Activated T-helper 2 cell treated with anti-CD3 and anti-CD28 coated beads, Interferon-gamma antibody, Interleukin-2, Interleukin-4, amounts not matched to agents 10 μg/mL and 5 μg/mL and 100 μg/mL, durations not matched to agents 14 hours and 24 hours and 36 hours (primary cell): ENCODE measurements at places on chromosomes 3 and 15.

DNA sequence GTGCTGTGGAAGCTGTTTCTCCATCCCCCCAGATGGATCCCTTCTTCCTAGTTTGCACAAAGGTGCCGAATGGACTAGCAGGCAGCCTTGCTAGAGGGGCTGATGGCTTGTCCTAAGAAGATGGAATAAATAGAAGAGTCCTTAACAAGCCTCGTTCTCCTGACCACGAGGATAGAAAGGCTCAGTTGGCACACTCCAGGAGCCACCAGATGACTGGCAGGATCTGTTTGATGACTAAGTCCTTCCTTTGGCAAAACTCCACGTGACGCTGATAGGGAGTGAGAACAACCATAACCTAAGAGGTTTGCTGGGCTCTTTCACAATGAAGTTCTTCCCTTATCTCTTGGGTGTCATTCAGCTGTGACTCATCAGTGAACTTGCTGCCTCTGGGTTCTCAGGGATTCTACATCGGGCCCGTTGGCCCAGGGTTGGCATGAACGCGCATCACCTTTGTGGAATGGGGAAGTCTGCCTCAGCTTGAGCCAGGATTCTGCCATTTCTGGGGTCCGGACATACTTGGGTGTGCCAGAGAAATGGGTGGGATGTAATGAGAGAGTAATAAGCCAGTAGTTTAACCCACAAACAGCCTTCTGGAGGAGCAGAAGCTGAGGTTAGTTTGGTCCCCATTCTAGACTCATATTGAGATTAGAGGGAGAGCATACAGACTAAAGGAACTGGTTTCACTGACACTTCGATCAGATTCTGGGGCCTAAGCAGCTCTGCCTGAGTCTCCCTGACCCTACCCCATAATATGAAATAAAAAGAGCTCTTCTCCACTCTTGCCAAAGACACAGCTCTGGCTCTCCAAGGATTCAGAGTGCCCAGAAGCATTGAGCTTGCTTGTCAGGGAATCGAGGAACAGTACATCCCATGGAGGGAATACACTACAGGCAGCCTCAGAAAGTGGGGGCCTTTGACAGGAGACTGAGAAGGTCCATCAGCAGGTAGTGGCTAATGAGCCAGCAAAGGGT is 2.0 kb upstream of the MELTF start:
- DNase-seq, result no peak

GRCh38 chr15:68059630-68060029 is 5.5 kb downstream of the PIAS1 start:
- no peak for DNase-seq

GRCh38 chr3:5298453-5298852 is 110.9 kb downstream of the EDEM1 start:
- no peak for DNase-seq

GRCh38 chr15:85430406-85431204 is 50.2 kb downstream of the AKAP13 start:
- no peak for DNase-seq

GRCh38 chr15:57284535-57284934 is 91.8 kb upstream of the CGNL1 start:
- DNase-seq, result no peak

DNA sequence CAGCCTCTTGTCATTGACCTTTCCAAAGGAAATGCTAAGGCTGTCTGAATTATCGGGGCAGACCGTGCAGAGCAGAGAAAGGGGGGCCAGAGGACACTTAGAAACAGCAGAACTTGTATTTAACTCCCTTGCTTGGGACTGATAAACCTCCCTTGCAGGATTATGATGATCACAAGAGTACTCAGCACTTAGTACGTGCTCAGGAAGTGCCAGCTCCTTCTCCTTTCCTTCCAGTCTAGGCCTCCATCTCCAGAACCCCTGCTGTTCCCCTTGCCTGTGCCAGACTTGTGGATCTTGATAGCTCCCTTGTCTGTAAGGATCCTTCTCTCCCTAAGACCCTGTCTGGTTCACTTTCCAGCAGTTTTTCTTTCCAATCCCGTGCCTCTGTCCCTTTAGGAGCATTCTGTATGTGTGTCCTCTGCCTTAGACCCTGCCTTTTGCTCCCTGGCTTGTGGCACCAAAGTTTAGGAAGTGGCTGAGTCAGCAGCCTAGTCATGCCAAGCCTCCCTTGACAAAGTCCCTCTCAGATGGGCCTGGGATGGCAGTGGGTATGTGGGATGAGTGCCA is 747 bp downstream of the SORD start:
- no peak for DNase-seq
